ENCODE measurements at places on chromosomes 2 and 18. TPM values are rescaled to one million over a fixed set of nuclear protein-coding genes. Genes with fewer than 3 reads are reported as not detected.

DNA sequence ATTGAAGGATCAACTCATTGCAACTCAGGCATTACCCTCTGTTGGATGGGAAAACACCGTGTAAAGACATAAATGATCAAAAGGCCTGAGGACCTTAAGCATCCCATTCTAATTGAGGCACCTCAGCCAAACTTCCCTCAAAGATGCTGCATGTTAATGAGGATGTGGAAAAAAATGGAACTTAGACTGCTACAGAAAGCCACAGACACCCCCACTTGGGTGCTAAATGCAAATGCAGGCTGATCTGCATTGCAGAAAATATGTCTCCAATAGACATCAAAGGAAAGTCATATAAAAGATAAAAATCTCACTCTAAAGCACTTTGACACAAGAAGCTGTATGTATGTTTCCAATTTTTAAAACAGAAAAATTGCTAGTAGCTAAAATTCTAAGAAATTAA, 504.7 kb downstream of the KCNJ3 start:
- no peak for DNase-seq

GRCh38 chr2:188475945-188476344, 184.3 kb downstream of the GULP1 start:
- DNase-seq, result no peak

GRCh38 chr18:50832754-50833153, 12.9 kb upstream of the MRO start:
- no peak for DNase-seq

- DNase-seq, result peak; percentile 5
These were observed 14.7 kb downstream of the WNT10A start for GRCh38 chr2:218895326-218895725.

- no peak for DNase-seq
These were observed 156.3 kb upstream of the HS6ST1 start for GRCh38 chr2:128474962-128475361.

RAB17 gene
- 59.2 TPM for total RNA-seq

- DNase-seq, result no peak
These were observed 505.7 kb downstream of the CMPK2 start for GRCh38 chr2:6359964-6360363.

C2orf66 gene
- total RNA-seq, result not detected

SP140 gene
- 1.1 TPM for total RNA-seq

DNA sequence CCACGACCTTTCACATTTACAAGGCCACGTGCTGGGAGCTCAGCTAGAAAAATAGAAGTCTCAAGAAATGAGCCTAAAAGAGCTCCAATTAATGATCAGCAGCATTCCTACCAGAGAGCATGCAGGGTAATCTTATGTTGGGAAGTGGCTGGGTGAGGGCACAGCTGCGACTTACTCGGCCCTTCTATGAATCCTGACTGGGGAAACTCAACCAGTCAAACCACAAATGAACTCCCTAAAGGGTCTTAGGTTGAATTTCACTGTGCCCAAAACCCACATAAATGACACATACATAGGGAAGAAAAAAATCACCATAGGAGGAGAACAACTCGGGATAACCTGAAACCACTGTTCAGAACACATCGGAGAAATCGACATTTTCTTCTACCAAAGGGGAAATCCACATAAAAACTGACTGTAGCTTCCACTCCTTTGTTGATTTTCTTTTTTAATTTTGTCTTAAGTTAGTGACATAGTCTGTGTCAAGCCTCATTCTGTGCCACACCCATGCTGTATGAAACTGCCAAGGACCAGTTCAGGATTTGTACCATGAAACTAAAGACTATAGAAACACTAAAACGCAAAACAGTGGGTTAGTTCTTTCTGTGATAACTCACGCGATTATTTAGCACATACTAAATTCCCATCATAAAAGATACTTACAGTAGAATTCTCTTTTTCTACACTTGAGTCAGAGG, 54.7 kb downstream of the UXS1 start:
- no peak for DNase-seq

CCL20 gene
- 13.6 TPM for total RNA-seq

- no peak for DNase-seq
These were observed 119.3 kb upstream of the RBBP8 start for GRCh38 chr18:22813648-22814328.

DNA sequence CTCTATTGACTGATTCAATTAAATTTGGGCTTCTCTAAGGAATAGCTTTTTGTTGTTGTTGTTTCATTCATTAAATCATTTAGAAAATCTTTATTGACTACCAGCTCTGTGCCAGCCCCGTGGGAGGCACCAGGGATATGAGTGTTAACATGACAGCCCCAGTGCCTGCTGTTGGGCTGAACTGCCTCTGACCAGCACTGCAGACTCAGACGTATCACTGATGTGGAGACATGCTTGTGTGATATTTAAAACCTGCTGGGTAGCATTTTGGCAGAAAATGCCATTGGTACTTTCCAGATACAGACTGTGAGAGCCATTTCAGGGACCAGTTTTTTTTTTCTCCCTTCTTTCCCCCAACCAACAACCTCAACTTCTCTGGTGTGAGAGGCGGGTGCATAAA, 38.6 kb upstream of the KCNF1 start:
- no peak for DNase-seq

NEB gene
- total RNA-seq, result 0.18 TPM

DNA sequence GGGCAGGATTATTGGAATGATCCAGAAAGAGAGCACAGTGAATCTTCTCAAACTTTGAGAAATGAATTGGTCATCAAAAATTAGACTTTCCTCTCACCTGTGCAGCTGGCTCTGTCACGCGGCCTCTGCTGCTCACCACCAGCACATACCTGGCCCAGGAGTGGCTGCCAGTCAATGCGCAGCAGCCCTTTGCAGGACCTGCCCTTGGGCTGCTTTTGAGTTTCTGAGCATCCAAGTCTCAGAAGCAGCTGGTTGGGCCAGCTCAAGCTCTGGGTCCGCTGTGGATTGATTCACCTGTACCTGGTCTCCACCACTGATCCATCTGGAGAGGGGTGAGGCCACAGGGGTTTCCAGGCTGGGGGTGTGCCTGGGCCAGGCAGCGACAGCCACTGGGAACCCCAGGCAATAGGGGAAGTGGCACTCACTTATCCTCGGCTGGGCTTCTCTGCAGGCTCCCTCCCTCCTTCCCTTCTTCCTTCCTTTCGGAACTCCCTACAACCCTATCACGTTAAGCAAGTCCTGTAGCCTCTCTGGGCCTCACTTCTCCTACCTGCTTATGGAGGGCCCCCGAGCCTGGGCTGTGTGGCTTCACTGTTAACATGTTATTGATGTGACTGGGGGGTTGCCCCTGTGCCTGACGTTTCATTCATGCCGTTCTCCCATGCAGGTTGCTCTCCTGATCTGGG, 48.1 kb downstream of the SH3BP4 start:
- peak; percentile 44 for DNase-seq

WDFY1 gene
- total RNA-seq, result 67.7 TPM

DNA sequence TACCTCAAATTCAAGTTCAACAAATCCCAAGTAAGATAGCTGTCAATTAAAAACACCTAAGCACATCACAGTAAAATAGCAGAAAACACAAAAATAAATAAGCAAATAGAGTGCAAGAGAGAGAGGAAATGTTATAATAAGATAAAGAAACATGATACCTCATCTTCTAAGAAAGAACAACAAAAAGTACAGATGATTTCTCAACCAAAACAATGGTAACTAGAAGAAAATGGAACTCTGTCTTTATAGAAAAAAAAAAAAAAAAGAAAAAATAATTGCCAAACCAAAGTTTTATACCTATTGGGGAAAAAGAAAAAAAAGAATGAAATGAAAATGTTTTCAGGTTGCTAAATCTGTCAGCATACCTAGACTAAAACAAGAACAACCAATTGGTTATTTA, 1253.5 kb upstream of the CDH2 start:
- DNase-seq, result no peak

DNA sequence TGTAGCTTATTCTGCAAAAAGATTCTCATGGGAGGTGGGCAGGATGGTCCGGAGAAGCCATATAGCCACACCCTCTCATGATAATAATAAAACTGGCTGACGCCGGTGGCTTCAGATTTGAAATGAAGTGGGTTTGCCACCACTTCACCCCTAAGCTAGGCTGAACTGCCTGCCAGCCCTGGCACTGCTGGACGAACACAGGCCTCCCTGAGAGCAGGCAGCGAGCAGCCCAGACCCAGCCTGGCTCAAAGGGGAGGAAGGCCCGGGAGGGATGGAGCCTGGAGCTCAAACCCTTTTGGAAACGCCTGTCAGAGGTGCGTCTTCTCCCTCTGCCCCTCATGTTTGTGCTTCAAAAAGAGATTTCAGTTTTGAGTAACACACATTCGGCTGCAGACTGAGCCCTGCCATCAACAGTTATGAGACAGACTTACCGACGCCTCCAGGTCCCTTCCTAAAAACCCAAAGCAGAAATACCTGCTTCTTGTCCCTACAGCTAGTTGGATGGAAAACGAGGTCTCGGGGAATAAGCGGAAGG, 71.1 kb upstream of the HPCAL1 start:
- DNase-seq, result peak; percentile 3

GRCh38 chr2:66408905-66409304, 26.0 kb upstream of the MEIS1 start:
- DNase-seq, result no peak

DNA sequence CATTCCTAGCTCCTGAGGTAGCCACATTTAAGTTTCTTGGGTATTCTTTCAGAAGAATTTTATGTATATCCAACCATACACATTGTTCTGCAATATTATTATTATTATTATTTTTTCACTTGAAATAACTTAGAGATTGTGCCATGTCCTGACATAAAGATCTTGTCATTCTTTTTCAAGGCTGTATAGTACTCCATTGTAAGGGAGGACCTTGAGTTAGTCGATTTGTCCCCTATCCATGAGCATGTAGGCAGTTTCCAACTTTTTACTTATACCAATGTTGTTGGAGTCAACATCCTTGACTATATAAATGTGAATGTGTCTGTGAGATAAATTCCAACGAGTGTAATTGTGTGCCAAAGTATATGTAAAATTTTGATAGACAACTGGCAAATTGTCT, 891 bp upstream of the EGR4 start:
- no peak for DNase-seq

GRCh38 chr2:200041639-200042038, 86.3 kb downstream of the MAIP1 start:
- no peak for DNase-seq

KCNE4 gene
- total RNA-seq, result 0.89 TPM

CDK15 gene
- 1.4 TPM for total RNA-seq

DNA sequence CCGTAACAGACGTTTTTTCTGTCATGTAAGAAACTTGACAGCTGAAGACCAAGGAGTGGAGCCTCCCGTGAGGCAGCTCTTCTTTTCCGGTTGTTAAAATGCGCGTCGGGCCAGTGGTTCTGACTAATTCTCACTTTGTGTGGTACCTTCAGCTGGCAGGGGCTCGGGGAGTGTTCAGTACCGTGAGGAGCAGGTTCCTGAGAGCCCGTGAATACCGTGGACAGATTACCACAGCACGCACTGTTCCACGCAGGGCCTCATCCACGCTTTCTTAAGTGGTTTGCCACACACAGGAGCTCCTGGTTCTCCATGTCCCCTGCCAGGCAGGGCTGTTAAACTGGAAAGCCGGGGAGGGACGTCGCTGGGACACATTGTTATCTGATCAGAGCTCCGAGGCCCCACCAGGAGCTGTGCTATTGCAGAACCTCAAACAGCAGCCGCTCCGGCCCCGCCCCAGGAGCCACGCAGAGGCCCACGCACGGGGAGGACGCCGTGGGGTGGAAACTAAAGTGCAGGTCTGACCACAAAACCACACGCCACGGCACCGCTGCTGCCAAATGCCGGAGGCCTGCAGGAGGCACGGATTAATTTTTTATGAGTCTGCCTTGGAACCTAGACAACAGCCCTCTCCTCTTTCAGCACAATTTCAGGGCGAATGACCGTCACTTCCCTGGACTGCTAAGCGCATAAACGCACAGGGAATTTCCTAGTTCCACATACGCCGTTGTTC, 43.3 kb downstream of the NFATC1 start:
- peak; percentile 30 for DNase-seq

- no peak for DNase-seq
These were observed 228.3 kb downstream of the ZNF521 start for GRCh38 chr18:25123438-25124232.

CCDC93 gene
- 41.7 TPM for total RNA-seq

- DNase-seq, result peak; percentile 51
These were observed 51.4 kb upstream of the RIOK3 start for GRCh38 chr18:23401400-23402347.

POTEC gene
- total RNA-seq, result not detected

DNA sequence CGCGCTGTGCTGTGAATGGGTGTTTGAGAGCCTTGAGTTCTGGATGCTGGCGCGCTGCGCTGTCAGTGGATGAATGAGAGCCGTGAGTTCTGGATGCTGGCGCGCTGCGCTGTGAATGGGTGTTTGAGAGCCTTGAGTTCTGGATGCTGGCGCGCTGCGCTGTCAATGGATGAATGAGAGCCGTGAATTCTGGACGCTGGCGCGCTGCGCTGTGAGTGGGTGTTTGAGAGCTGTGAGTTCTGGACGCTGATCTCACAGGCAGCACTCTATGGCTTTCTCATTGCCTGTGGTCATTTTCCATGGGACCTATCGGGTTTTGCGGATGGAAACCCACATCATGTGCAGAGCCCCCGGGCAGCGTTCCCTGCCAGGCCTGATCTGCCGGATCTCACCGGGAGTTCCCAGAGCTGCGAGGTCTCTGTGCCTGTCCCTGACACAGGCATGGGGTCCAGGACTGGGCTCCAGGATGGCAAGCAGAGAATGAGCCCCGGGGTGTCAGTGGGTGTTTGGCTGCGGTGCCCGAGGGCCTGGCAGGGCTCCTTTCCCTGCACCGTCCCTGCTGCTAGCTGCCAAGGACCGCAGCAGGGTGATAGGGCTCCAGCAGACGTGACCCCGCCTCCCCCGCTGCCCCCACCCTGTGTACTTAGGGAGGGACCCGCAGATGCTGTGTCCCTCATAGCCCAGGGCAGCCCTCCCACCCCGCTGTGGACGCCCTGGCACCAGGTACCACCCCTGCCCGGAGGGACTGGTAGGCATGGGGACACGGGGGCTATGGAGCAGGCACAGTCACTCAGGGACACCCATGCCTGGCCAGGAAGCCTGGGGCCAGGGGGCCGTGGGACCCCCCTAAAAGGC, 9.7 kb downstream of the PDCD1 start:
- peak; percentile 15 for DNase-seq

DNA sequence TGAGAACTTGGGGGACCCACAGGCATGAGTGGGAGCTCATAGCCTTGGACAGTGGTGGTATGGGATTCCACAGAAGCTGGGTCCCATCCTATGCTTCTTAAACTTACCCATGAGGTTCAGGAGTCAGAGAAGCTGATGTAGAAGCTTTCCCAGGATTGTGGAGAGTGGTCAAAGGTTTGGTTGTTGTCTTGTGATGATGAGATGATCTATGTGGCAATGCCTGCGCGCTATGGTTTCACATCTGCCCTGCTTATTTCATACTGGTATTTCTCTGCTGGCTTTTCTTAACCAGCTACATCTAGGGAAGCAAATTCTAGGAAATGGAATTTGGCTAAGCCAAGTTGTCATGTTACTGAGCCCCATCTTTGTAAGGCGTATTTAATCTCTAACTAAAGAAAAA, 168.6 kb downstream of the ZNF407 start:
- no peak for DNase-seq

IL37 gene
- total RNA-seq, result 1.5 TPM

GRCh38 chr2:176814740-176815367, 397.7 kb upstream of the HNRNPA3 start:
- DNase-seq, result no peak

Data from left colon (tissue), 2 donors.